ENCODE measurements at places on chromosomes 3 and 15.
A peak's percentile ranks its signal among the peaks of the same experiment; 100 is the strongest.

DNA sequence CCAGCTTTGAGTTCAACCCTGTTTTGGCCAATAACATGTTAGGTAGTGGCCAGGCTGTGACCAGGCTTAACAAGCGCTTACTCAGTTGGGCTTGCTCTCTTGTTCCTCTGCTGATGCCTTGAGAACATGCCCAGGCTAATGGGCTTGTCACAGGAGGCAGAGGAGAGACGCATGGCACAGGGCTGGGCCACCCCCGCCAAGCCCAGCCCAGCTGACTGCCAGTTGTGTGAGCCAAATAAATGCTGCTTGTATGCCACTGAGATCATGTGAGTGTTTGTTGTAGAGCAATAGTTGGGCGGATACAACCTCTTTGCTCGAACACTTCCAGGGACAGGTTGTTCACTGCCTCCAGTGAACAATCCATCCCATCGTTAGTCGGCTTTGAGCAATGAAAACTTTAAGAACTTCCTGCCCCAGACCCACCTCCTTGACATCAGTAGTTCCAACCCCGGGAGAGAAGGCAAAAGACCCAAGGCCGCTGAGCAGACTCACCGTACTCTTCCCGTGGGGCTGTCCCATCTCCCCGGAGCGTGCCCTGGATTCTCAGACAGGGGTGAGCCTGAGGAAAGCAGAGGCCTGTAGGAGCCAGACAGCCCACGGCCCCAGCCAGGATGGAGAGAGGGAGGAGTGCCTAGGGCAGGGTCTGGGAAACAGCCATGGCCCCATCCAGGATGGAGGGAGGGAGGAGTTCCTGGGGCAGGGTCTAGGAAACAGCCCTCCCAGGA lies 4.1 kb downstream of the PLA2G4F start:
- no peak for DNase-seq

GRCh38 chr3:106566277-106566676 lies 697.5 kb upstream of the CBLB start:
- no peak for DNase-seq

- no peak for DNase-seq
Measured at GRCh38 chr3:139519998-139520737, 19.4 kb downstream of the RBP1 start.

DNA sequence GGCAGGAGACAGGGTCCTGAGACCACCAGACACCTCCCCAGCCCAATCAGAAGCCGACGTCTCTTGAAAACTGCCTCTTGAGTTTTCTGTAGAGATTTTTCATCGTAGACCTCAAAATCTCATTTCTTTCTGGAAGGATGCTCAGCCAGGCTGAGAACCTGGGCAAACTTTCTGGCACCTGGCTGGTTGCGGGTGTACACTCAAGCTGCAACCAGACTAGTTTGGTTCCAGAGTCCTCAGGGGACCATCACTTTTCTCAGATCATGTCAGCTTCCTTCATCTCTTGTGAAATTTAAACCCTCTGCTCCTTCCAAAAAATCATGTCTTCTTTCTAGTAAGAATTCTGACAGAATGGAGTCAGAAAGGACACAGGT lies 45.1 kb downstream of the CMTM7 start:
- no peak for DNase-seq

- no peak for DNase-seq
Measured at GRCh38 chr3:82610236-82610635, 848.8 kb upstream of the GBE1 start.

DNA sequence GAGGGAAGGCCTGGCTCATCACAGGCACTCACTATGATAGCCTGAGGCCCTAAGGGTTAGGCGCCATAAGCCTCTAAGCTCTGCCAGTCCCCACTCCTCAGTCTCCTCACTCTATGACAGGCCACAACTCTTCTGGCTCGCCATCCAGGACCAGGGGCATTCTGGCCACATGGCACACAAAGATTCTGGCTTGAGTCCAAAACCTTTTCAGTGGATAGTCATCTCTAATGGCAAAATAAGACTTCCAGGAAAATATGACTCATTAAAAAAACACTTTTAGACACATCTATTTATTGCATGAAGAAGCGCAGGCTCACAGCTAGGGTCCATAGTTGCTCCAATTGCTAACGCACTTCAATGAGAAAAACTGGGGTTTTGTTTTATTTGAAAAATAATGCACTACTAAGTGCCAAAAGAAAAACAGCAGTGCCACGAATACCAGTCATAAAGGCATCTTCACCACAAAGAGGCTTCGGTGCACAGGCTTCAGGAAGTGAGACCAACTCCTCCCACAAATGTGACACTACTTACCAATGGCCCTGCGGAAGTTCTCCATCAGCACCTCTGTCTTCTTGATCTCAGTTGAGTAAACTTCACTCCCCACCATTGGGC lies 11.1 kb downstream of the RUVBL1 start:
- peak; percentile 5 for DNase-seq

DNA sequence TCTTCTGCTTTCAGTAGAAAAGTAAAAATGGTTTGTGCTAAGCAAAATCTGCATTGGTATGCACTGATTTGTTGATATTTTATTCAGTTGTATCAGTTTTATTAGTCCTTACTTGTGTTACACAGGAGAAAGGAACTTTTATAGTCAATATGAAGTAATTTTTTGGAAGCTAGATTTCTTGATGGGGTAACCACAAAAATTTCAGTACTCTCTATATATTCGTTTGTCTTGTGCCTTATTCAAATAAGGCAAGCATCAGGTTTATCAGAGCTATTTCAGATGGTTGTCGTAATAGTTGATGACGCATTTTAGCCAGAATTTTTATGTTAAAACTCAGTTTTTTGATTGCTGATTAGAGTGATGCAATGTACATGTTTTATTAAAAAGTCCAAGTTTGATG lies 50.7 kb upstream of the NIPA1 start:
- no peak for DNase-seq

- DNase-seq: no peak
Measured at GRCh38 chr3:118977118-118977517, 57.5 kb downstream of the IGSF11 start.

DNA sequence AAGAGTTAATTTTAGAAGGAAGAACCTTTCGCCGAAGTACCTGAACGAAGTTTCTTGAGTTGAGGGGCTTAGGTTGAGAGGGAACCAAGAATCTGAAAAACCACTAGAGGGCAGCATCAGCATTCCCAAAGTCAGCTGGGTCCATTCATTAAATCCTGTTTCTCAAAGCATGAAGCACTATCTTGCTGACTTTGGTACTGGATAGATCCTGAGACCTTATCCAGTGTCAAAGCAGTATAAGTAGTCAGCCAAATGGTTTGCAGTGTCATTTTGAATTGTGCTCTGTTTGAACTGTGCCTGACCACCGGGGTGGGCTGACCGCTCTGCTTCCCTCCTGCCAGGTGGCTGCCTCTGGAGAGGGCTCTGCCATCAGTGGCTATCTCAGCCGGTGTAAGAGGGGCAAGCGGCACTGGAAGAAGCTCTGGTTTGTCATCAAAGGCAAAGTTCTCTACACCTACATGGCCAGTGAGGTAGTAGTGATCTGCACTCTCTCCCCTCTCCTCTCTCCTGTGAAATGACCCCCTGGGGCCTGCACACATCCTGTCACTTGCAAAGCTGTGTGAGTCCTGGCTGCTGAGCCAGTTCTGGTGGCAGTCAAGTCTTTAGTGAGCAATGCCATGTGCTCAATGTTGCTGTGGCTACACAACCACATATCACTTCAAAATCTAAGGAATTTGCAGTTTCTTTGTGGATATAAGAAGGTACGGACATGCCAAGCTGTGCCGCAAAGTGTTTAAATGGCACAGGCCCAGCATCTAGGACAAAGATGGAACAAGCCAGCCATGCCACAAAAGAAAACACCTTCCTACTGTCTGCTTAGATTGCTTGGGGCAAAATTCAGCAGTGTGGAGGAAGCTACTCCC lies 21.4 kb upstream of the NR2C2 start:
- no peak for DNase-seq

- DNase-seq: no peak
Measured at GRCh38 chr3:71579326-71579934, 4.1 kb downstream of the FOXP1 start.

DNA sequence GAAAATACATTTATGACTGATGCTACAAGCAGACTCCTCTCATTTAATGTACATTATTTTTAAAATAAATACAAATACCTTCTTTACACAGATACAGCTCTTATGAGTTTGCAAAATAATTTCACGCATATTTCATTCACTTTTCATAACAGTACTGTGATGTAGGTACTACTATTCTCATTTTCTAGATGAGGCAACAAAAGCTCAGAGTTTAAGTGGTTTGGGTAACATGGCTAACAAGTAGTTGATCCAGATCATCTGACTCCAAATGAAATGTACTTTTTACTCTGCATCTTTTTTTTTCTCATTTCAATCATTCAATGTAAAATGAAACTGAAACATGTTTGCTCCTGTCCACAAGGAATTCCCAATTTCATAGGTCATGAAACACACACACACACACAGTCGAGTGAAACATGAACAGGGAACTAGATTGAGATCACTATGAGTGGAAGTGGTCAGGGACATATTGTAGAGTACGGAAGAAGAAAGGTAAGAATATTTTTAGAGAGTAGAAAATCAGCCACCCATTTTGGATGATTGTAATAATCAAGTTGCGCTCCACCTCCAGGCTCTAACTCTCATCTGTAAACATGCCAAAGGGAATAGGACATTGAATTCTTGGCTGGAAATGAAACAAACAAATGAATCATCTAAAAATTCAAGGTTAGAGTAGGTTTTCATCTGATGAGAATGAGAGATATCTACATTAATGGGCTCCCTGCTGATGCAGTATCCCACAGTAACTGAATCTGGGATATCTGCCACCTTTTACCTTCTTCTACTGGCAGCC lies 92.4 kb downstream of the CLDN1 start:
- no peak for DNase-seq

DNA sequence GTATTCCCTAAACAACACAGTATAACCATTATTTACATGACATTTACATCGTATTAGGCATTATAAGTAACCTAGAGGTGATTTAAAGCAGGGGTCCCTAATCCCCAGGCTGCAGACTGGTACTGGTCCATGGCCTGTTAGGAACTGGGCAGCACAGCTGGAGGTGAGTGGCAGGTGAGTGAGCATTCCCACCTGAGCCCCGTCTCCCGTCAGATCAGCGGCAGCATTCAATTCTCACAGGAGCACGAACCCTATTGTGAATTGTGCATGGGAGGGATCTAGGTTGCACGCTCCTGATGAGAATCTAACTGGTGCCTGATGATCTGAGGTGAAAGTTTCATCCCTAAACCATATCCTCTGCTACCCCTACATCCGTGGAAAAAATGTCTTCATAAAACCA lies 138.2 kb downstream of the ATP10A start:
- no peak for DNase-seq

DNA sequence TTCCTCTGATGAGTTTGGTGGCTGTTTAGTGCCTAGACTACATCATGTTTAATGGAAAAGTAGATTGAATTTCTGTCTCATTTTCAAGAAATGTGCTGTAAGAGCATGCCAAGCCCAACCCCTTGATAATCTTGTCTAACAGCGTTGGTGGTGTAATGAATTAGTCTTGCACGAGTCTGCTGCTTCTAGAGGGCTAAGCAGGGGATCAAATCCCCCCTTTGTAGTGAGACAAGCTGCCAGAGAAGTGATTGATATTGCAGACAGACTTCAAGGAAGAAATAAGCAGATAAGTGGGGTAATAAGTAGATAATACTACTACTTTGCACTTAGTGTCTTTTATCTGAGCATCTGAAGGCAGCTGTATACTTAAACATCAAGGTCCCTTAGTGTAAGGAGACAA lies 141.4 kb downstream of the TP63 start:
- DNase-seq: no peak

Measured in activated T-helper 1 cell treated with anti-CD3 and anti-CD28 coated beads, Interleukin-2, amount 50 U/mL, for 16 hours (primary cell).